ENCODE measurements at places on chromosomes 13 and 19.

DNA sequence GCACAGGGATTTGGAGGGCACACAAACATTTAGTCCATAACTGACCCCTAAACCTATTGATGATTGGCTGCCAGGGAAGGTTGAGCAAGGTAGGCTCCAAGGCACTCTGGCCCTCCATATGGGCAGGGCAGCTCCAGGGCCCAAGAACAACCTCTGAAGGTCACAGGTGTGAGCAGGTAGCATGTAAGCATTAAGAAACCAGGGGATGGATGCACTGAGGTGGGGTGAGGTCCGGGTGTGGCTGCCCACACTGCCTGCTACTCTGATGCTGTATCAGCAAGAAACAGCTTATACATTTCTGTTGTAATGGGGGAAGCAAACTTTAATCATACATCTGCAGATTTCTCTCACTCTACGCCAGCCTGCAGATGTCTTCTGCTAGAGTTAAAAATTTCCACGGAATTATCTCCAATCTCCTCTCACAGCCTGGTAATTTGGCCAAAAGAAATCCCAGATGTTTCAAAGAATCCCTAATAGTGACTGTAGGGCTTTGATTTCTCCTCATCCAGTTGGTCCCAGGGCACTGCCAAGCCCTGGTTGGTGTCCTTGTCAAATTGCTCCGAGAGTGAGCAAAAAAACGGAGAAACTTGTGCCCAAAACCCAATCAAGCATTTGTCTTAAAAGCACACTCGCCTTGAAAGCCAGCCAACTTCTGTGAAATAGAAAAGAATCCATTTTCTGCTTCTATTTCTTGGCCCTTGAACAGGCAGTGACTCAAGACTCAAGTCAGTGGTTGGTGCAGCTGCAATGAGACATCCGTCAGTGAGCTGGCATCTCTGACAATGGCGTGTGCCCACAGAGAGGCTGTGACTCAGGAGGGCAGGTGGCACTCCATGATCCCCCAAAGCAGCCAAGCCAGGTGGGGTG, 72.5 kb upstream of the MRI1 start:
- DNase-seq: no peak

GRCh38 chr13:106118996-106119395, 416.5 kb downstream of the EFNB2 start:
- DNase-seq: no peak

- no peak for DNase-seq
These were observed 28.1 kb downstream of the ZNF787 start for GRCh38 chr19:56092685-56093631.

DNA sequence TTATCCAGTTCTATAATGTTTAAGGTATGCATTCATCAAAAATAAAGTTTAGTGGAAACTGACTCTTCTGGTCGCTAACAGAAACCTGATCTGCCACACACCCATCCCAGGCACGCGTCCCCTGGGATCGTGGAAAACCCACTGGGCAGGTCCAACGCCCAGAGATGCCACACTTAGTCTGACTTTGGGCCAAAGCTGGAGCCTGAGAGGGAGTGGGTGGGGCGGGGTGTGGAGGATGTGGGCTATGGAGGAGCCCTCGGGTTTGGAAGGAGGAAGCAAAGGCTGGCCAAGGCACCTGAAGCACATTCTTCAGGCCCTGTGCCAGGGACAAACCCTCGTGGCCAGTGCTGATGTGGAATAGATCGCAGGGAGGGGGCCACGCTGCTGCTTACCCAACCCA, 2.5 kb downstream of the IGFL1 start:
- DNase-seq: no peak

GRCh38 chr19:38850436-38850975, 720 bp upstream of the HNRNPL start:
- DNase-seq: peak; percentile 79

- no peak for DNase-seq
These were observed 716 bp downstream of the ZNF573 start for GRCh38 chr19:37778613-37779126.

GRCh38 chr13:105441051-105441750, 1094.3 kb downstream of the EFNB2 start:
- DNase-seq: no peak

DNA sequence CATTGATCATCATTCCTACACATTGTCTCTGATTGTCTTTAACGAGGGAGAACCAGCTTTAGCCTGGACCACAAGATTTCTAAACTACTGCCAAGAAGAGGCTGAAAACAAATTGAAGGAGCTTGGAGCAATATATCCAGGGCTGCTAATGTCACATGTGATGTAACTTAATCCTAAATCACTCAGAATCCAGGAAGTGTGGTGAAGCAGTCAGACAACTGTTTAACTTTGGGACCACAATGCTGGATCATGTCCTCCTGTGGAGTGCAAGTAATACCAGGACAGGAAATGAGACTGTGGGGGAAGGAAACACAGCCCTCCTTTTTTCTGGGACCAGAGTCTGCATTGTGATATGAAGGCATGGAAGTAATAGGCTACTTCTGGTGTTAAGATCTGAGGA, 430.2 kb downstream of the KCTD12 start:
- DNase-seq: no peak

- DNase-seq: no peak
These were observed 635.5 kb upstream of the GPC6 start for GRCh38 chr13:92591117-92591516.

GRCh38 chr13:89733829-89734228, 1613.7 kb upstream of the MIR17HG start:
- no peak for DNase-seq

DNA sequence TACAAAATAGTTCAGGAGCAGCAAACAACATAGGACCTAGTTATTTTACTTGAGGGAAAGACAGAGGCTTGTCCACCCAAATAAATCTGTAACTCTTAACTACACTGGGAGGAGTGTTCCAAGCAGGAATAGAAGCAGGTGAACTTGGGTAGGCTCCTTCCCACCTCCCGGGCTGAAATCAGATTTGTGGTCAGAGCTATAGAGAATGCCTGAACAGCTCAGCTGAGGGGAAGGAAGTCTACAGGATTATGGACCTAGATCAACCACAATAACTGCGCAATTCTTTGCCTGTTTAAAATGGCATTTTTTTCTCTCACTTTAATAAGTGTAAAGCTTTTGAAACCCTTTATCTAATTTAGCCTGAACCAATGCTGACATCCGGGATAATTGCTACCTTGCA, 73.5 kb upstream of the IRS2 start:
- DNase-seq: no peak

- DNase-seq: no peak
These were observed 19.4 kb upstream of the PLEKHF1 start for GRCh38 chr19:29645911-29646310.

DNA sequence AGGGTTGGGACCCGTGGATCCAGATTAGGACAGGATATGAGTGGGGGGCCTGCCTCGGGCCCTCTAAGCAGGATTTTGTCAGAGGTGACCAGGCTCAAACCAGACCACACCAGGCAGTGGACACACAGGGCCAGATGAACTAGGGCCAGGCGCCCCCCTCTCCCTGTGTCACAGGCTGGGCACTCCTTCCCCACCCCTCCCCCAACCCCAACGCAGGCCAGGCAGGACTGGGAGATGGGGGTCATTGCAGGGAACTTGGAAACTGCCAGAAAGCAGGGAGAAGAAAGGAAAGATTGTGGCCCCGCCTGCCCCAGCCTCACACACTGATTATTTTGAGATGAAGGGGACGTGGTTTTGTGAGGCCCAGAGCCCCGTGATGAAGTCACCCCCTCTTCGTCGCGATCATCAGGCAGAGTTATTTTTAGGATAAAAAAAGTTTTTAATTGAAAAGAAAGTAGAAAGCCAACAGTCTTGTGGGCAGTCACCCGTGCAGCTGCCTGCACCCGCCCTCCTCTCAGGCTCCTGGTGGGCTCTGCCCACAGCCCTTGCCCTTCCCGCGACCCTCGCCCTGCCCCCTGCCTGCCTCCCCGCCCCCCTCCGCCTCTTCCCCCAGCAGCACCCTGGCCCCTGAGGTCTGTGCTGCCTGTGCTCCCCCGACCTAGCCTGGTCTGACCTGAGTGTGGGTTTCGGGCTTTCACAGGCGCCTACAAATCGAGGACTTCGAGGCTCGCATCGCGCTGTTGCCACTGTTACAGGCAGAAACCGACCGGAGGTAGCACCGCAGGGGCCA, 1.9 kb upstream of the YJEFN3 start:
- DNase-seq: no peak

DNA sequence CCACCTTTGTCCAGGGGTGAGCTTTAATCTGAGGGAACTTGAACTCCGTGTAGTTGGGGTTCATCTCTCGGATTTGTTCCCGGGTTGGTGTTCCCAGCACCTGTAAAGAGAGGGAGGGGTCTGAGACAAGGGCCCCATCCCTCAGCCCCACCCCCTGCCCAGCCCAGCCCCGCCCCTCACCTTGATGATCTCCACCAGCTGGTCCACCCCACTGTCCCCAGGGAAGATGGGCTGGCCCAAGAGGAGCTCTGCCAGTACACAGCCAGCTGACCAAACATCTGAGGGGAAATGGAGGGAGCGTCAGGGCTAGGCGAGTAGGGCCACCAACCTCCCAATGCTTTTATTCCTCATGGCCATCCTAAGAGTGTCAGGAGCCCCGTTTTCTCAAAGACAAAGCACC, 9.3 kb downstream of the GSK3A start:
- DNase-seq: peak; percentile 17

DNA sequence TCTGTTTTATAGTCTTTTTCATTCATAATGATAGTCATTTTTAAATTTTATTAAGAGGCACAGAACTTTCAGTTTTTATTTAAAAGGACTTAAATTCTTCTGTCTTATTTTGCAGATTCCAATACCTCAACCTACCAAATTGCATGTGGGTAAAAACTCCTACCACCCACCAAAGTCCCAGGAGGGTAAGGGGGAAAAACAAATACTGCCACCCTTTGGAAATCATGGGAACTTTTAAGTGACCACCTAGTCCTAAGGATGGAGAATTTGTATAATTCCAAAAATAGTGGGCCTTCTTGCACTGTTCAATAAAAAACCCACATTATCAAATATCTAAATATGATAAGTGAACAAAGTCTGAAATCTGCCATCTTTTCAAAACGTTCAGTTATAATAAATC, 9.7 kb downstream of the SUPT20H start:
- DNase-seq: no peak

DNA sequence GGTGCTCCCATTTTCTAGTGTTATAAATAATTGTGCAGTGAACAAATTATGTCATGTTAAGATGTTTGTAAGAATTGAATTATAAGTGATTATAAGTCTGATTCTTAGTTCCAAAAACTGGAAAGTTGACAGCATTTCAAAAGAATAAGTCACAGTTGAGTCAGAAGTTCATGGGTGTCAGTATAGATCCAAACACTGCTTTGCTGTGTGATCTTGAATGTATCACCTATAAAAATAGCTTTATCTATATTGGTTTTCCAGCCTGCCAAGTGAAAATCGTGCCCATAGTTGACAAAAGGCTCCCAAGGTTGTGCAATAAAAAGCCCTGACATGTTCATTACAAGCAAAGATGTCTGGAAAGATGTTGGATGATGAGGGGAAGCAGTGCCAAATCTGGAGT, 336.0 kb downstream of the MTUS2 start:
- DNase-seq: no peak

DNA sequence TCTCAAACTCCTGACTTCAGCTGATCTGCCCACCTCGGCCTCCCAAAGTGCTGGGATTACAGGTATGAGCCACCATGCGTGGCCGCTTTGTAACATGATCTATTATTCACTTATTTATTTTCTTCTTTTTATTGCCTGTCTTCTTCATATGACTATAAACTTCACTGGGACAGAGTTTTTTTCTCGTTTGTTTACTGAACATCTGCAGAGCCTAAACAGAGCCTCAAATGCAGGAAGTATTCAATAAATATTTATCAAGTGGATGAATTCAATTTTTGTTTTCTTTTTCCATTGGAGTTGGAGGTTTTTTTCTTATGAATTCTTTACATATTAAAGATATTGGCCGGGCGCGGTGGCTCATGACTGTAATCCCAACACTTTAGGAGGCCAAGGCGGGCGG, 54.7 kb downstream of the SKA3 start:
- no peak for DNase-seq

- DNase-seq: no peak
These were observed 363 bp downstream of the SPIB start for GRCh38 chr19:50419022-50419579.

- DNase-seq: no peak
These were observed 14.9 kb downstream of the SSC5D start for GRCh38 chr19:55503157-55503501.

- DNase-seq: no peak
These were observed 4.3 kb downstream of the CD209 start for GRCh38 chr19:7742991-7743390.

GRCh38 chr13:97067017-97067895, 73.0 kb upstream of the OXGR1 start:
- DNase-seq: no peak

GRCh38 chr19:6238643-6239281, 41.0 kb downstream of the MLLT1 start:
- DNase-seq: peak; percentile 8

- no peak for DNase-seq
These were observed 277.5 kb upstream of the SGCG start for GRCh38 chr13:22903301-22903700.

DNA sequence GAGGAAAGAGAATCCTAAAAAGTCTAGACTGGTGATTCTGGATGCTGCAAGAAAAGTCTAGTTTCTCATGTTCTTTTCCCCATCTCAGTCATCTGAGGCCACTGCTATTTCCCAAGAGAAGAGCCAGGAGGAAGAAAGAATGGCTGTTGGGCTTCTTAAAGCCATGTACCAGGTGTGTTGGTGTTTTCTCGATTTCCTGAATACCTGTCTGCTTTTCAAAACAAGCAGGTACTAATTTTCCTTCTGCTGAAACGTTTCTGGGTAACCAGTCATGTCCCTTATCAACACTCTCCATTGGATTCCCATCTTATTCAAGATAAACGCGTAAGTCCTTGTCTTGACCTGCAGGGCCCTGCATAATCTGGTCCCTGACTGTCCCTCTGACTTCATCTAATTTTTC, 1.1 kb downstream of the ZNF570 start:
- no peak for DNase-seq

DNA sequence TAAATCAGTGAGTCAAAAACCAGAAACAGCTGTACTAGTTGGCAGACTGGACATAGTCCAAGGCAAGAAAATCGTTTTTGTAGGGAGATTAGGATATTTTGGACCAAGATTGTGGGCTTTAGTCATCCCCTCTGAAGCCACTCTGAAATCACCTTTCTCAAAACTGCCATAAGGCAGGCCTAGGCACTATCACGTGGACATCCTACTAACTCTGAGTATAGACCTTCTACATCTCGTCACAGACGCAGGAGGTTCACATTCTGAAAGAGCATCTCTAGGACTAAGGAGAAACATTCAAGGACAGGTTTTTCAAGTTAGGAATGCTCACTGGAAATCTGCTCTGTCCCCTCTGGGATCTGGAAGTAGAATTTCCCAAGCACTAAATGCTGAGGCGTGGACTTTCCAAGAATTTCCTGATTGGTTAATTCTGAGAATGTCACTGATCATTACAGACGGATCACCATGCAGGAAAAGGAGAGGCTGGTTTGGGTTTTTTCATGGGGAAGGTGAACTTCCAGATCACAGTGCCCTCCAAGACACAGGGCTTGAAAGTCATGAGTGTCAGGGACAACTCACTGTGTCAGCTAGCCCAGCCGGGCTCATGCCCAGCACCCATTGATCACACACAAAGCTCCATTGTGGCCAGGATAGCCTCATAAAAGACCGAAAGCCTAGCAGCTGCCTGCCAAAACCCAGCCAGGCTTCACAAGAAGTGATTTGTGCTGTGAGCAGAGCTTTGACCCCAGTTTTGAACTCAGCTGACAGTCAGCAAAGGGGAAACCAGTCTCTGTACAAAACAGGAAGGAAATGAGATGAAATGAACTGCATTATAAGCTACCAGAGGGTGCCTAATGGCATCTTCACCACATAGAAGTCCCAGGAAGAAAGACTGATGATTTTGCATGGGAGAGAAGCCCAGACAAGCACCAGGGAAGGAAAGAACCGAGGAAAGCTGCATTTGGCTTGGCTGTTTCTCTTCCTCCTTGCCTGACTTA, 2.7 kb upstream of the RUBCNL start:
- DNase-seq: no peak

All from GM12892 (cell line).